AML-193 (cell line): ENCODE measurements at places on chromosomes 3 and 15.

- DNase-seq: no peak
Measured at GRCh38 chr3:117097351-117097750, 387.8 kb downstream of the TUSC7 start.

DNA sequence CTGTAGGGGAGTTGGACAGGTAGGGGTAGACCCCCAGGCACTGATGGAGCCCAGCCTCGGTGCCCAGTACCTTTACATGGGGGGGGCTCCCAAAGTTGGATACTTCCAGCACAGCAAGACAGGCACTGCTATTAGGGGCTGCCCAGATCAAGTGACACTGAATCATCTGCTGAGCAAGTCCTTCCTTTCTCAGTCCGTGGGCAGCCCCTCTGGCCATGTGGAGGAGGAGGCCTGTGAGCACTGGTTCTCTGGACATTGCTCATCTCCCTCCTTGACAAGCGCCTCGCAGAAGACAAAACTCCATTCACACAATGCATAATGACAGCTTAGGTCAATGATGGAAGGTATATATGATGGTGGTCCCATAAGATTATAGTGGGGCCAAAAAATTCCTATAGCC lies 35.7 kb downstream of the EEFSEC start:
- no peak for DNase-seq

DNA sequence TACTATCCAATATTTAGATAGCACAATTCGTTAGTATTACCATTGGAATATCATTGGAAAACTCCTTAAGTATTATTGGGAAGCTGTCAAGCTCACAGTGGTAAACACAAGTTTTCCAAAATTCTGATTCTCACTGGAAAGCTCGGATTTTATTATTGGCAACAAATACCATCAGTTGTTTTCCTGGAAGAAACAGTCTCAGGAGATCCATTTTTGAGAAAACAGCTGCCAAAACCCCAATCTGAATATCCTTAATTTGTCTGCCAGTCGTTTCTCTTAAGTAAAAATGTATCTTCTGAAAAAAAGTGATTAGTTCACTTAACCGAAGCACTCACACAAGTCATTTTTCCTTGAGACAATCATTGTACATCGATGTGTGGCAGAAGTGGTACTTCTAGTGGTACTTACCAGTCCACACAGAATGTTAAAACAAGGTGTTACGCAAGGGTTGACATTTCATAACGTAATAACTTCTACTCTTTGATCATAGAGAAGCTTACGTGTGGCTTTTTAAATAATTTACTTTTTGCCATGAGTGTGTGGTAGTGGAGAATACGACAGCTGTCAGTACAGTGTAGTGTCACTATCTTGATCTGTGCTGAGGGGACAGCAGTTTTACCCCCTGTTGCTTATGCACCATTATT lies 74.9 kb downstream of the FAM43A start:
- peak; percentile 44 for DNase-seq

DNA sequence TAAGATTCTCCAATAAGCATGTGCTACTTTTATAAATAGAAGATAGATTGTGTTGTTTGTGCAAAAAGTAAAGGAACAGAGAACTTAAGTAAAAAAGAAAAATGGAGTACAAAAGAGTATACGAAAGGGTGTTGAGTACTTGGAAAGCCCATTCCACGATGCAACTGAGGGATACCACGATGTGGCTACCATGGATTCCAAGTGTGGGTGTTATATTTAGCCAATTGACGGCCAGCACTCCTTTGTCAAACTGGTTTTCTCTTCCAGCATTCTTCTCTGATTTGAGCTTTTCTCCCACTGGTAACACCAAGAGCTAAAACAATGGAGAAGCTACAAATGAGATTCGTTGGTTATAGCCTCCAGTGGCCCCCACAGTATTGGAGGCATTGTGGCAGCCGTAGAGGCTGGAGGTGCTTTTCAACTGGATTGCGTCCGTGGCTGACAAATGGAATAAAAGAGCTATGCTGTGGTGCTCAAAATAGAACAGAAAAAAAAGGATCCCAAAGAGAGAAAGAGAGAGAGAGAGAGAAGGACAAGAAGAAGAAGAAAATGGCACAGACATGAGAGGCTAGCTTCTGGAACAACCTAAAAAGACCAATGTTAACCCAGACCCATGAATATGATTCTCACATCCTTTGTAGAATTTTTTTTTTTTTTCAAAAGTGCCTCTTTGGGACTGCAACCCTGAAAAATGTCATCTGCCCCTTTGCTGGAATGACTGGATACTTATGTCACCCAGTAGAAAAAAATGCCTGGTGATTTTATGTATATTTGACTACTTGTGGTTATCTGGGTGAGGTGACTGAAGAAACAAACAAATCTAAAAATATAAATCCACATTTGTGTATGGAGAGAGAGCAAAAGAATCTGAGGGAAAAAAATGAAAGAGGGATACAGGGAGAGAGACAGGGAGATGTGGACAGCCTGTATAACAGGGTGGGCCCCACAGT lies 345.1 kb downstream of the RORA start:
- DNase-seq: no peak

DNA sequence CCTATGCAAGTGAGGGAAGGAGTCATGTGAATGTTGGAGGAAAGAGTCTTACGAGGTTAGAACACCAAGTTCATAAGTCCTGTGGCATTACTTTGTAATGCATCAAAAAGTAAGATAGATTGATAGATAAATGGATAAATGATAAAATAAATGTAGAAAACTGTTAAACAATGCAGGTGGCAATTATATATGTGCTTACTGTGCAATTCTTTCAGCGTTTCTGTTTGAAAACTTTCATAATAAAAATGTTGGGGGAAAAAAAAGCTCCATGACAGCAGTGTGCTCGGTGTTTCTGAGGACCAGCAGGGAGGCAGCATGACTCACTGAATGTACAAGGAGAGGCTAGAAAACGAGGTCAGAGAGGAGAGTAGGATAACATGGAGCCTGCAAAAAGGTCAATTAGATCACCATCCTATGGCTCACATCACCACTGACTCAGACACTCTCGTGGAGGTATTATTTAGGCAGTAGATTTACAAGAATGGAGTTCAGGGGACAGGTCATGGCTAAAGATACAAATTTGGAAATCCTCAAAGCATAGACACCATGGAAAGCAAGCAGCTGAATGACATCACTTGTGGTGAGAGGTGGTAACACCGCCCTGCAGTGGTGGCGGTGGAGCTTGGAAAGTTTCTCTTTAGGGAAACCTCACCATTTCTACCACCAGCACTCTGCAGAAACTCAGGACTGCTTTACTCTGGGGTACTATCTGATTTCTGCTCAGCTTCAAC lies 219.8 kb downstream of the CTNNB1 start:
- DNase-seq: no peak
